GM12891 (cell line): ENCODE measurements at places on chromosomes 1 and 21.

GRCh38 chr21:17146426-17146825 is 366.4 kb upstream of the CXADR start:
- DNase-seq = no peak

DNA sequence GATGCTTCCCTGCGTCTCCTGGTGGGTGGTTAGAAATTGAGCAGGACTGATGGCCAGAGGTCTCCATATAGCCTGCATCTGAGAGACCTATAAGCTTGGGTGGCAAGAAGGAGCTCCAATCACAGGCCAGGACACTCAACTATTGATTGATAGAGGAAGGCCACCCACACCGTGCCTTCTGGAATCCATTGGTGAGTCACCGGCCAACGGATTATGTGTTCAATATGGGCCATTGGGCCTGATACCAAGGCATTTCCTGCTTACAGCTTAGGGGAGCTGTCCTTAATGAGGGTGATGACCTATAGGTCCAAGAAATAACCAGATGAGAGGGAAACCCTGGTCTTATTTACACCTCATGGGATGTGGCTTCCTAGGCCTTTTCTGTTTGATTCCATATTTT is 115.1 kb downstream of the PLPP3 start:
- no peak for DNase-seq

DNA sequence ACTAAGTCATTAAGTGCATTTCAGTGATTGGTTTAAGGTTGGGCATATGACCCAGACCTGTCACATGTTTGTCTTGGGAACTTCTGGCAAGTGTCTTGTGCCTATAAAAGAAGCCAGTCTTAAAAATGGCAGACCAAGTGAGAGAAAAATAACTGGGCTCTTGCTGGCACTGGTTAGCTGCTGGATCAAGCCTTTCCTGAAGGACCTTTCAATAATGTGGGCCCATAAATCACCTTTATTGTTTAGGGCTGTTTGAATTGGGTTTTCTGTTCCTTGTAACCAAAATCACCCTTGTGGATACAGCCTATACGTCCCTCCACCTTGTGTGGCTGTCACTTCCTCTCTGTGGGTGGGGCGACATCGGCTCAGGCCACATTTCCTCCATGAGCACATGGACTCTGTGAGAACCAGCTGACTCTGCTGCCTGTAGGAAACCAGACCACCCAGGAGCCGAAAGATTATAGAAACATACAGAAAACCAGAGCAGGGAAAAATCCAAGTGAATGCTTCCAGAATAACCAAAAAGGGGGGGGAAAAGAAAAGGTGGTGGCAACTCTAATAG is 25.6 kb upstream of the WNT4 start:
- DNase-seq = no peak

GRCh38 chr21:29374481-29374880 is 75.8 kb downstream of the BACH1 start:
- DNase-seq = no peak

DNA sequence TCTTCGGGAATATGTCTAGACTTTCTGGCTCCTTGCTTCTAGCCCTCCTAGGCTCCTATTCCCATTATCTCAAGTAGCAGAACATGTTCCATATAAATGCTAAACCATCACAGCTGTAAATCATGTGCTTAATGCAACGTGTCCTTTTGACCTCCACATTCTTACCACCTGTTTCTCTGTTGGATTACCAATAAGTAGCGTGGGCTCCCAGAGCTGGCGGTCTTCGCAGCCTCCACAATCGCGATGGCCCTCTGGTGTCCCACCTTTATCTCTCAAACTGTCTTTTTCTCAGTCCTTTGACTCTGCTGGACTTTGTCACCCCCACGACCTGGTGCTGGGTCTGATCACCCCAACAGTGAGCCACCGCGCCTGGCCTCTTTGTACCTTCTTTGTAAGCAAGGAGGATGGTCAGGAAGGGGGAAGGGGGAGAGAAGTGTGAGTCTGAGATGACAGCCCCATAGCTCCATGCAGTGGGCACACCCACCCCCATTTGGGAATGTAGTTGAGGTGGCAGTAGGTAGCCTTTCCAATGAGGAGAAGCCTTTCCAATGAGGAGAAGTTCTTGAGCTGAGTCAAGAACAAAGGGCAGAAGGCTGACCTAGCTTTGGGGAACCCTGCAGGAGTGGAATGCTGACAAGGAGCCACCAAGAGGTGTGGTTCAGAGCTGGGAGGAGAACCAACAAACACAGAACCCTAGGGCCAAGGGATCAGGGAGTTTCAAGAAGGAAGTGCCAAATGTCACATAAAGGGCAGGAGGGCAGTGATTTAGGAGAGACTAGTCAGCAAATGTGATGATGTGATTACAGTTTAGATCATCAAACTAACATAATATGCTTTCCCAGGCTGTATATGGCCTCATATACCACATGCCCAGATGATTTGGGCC is 14.2 kb downstream of the TRAF5 start:
- DNase-seq = no peak

GRCh38 chr1:151626740-151627334 is 15.0 kb downstream of the SNX27 start:
- no peak for DNase-seq

DNA sequence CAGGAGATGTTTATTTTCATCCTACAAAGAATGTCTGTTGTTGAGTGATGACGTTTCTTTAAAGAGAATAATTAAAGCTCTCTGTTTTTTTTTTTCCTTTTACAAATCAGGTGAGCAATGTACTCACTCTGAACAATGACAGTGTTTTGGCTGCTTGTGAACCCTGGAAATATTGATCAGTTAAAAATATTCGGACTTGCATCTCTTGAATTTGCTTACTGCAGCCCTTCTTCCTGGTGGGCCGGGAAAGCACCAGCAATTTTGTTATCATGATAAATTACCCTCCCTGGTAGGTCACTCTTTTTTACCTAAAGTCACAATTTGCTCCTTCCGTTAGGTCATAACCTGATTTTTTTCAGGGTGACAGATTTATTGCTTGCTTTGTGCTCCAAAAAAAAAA is 72.3 kb upstream of the NR5A2 start:
- no peak for DNase-seq
